Hippocampal formation (tissue), 2 donors: ENCODE measurements at places on chromosomes 4 and X.

DNA sequence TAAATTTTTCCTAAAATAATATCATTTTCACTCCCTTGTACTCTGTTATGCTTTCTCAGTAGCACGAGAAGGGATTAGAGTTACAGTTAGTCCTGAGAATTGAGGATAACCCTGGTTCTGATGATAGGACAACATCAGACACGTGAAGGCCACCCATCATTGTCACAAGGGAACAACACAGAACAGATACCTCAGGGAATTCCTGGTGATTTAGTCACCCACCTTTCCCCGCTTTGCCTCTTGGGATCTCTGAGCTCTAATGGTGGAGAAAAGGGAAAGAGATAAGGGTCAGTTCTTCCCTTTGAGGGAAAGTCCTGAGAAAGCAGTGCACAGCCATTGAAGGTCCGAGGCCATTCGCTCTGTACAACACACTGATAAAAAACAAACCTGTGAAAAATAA, 112.3 kb upstream of the GALNT7 start:
- no peak for DNase-seq

- no peak for DNase-seq
These were observed 15.1 kb upstream of the DCLK2 start for GRCh38 chr4:150063128-150063527.

DNA sequence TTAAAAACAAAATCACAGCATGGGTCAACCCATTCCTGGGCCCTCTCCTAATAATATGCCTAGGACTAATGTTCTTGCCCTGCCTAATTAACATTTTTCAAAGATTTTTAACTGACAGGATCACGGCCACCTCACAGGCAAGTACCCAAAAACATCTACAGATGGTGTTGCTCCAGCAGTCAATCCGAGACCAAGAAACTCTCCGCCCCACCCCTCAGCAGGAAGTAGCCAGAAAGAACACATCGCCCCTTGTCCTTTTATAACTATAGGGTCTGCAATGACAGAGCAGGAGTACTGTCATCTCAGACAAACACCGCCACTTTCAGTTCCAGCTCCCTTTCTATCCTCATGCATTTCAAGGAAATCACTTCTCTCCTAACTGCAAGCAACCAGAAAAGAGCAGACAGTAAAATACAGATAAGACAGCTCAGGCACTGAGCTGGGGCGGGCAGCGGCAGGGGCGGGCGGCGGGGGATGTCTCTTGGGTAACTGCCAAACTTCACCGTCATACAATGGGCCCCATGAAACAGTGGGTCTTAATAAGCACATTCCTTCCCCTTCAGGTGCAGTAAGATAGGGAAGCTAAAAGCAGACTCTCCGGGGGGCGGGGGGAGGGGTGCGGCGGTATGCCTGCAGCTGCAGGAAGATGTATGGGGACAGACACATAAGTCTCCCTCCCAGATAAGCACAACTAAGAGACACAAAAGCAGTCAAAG, 67.4 kb downstream of the ZNF182 start:
- no peak for DNase-seq

DNA sequence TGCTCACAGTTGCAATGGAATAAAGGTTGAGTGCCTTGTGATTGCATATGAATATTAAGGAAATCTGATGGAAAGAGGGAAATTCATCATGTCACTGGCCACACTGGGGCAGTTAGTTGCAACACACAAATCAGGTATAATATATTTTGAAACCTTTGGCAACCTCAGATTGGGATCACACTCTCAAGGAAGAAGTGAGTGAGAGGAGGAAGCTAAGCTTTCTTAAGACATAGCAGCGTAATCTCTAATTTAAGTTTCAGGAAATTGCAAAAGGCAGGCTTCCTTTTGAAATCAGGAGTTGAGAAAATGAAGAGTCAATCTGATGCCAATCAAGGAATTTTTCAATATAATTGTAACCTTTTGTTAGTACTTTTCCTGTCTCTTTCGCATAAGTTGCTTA, 12.3 kb upstream of the CLTRN start:
- DNase-seq: no peak

GRCh38 chr4:120819805-120820437, 102.6 kb downstream of the PRDM5 start:
- DNase-seq: no peak

DNA sequence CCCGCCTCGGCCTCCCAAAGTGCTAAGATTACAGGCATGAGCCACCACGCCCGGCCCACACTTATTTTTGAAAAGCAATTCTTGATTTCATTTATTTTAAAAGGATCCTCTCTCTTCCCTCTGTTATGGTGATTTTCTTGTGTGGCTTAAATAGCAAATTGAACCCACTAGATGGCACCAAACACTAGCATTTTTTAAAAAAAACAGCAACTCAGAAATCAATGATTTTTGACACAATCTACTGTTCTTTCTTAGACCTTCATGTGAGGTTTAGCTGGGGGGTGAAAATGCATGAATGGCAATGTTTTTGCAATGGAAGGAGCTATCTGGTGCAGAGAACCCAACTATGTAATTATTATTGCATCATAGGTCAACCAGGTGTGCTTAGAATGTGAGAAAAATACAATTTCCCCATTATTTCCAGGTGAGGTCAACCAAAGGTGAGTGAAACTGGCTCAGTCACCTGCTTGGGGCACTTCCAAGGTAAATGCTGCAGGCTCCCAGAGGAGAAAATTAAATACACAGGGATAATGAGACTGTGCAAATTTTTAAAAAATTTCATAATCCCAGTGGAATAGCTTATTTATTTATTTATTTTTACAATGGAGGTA, 226.7 kb upstream of the PRKX start:
- DNase-seq: no peak

DNA sequence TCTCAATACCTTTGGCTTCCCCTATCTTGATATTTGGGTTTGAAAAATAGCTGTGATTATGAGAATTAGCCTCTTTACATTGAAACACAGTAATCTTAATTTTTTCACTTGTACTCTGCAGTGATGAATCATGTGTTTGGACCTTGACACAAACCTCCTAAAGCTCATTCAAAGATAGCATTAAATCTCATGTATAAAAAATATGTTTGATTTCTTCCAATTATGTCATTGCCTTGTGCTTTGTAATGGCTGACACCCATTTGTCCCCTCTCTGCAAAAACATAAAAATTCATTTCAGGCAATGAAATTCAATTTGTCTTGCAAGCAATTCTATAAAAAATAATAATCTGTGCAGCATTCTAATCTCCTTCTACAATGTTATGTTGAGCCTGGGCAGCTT, 422.4 kb upstream of the BOD1L1 start:
- no peak for DNase-seq

DNA sequence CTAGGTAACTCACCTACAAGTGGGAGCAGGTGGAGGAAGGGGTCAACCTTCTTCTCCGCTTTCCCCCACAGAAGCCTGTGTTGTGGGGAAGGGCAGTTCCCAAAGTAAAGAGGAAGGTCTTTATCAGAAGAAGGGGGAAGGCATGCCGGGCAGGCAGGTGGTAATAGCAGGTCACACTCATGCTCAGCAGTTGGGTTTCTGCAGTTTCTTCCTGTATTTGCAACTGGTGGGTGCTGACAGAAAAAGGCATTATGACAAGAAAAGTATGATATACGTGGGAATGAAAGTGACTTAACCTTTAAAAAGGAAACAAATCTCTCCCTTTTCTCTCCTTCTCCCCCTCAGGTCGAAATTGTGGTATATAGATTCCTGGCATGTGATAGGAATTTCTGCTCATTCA, 3.7 kb downstream of the MTMR1 start:
- DNase-seq: no peak

DNA sequence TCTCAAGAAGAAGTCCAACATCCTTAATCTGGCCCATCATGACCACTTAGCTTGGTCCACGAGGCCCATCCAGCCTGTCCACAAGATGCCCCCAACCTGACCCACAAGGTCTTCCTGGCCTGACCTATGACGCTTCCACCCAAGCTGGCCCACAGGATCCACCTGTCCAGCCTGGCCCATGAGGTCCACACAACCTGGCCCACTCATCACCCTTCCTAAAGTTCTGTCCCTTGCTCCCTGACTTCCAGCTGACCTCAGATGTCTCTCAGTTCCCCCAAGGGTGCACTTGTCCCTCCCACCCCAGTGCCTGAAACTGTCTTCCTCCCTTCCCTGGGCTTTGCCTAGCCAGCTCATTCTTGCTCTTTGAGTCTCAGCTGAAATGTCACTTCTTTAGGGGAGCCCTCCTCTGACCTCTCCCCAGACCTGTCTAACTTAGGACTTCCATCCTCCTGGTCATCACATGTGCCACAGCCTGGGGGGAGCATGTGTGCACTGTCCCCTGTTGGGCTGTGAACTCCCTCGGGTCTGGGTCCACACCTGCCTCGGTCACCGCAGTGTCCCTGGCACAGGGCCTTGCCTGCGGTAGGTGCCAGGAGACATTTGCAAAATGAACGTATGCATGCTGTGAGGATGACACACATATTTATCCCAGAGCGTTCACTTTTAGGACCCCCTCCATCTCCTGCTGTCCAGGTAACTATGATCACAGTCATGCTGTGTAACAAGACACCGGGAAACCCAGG, 61.7 kb downstream of the EVC start:
- DNase-seq: no peak

DNA sequence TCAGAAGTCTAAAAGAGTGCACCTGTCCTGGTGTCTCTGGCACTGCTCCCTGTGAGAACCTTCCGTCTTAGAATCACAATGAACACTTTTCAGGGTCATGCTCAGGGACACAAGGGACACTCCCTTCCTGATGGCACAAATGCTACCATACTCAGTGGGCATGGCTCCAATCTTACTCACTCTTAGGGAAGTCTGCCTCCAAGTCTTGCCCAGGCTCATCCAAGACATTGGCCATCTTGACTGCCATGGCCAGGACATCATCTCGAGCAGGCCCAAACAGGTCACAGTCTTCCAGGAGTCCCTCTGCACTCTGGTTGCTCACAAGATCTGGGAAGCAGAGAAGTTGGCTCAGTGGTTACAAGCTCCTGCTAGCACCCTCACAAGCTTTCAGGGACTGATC, 8.8 kb downstream of the ZMYM3 start:
- DNase-seq: no peak

DNA sequence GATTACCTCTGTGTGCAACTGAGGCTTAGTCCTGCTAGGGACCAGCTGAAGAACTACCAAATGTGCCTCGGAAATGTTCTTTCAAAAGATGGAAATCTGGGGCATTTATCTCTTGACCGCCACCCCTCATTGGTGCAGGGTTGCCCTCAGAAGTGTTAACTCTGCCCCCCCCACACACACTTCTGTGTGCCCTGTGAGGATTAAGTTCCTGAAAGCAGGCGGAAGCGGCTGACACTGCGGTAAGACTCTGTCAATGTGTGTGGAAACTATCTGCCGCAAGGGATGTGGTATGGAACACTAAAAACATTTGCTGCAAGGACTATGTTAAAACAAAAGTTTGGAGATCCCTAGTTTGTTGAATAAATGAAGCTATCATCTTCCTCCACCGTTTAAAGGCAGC, 106.9 kb upstream of the NDP start:
- DNase-seq: no peak

- DNase-seq: no peak
These were observed 49.6 kb downstream of the PROM1 start for GRCh38 chr4:16034010-16034748.

GRCh38 chr4:116073051-116073450, 959.6 kb upstream of the NDST4 start:
- no peak for DNase-seq

DNA sequence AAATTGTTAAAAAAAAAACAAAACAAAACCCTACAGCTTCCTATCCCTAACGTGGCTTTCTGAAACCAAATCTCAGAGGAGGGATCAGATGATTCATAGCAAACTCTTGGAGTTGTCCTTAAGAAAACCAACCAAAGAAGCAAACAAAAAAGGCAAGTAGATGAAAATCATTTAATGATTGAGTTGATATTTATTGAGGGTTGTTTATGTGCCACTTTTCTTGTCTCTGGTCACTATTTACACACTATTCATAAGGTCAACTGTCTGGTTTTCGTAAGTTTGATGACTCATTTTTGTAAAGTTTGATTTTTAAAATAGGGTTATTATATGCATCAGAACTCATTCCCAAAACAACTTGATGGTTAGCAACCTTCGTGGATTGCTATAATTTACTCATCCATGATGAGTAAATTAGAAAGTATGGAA, 133.4 kb downstream of the UNC5C start:
- DNase-seq: no peak

DNA sequence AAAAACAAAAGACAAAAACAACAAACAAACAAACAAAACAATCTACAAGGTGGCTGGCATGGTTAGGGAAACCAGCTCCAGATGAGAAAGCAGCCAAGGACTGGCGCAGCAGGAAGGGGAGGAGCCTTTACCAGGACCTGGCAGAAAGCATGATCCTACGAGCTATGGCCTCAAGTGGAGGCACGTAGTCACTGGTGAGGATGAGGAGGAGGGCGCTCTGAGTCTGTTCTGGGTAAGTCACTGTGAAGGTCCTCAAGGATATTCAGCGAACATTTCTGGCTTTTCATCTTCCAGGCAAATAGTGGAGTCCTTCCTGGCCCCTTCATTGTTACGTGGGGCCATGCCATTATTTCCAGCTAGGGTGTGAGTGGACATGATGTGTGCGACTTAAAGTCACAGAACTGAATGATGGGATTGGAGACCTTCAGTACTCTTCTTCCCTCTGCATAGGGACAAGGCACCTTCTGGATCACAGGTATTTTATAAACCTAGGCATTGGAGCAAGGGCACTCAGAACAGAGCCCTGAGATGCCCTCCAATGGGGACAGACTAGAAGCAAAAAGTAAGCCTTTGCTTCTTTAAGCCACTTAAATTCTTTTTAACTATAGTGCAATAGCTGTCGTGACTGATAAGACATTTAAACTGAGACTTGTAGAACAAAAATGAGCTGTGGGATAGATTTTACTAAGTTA, 771.3 kb downstream of the RAB28 start:
- no peak for DNase-seq
